NCI-H69 (cell line): ENCODE measurements at places on chromosomes 6 and 20.
A peak's percentile ranks its signal among the peaks of the same experiment; 100 is the strongest.

GRCh38 chr6:133893946-133894345 lies 5.0 kb downstream of the TCF21 start:
- DNase-seq: no peak

GRCh38 chr6:111469543-111469942 lies 13.5 kb downstream of the REV3L start:
- DNase-seq: peak; percentile 92

DNA sequence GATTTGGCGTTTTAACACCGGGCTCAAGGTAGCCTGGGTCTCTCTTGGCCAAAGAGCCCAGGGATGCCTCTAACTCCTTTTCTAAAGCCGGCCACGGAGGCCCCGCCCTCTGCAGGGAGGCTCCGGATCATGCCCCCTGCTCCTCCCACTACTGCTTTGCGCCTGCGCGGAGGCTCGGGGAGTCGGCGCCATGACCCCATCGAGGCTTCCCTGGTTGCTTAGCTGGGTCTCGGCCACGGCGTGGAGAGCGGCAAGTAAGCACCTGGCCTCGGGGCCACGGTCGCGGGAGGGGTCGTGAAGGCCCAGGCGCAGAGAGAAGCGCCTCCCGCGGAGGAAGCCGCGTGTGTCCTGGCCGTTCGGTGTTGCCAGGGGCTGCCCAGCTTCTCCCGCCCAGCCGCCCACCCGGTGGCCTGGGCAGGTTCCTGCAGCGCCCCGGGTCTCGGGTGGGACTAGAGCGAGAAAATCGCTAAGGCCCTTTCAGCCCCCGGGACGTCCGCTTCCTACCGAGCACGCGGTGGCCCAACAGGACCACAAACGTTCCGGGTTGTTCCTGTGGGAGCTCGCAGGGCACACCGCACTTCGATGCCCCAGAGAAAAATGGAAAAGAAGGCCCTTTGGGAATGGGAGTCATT lies at the start of gene SDHAF4:
Gene SDHAF4 (plus strand): TSS at position 180 of the 632 bp plus-strand sequence. CDS start 11 bp downstream, at position 191.
- DNase-seq: peak; percentile 95

GRCh38 chr20:48784273-48784641 lies 43.5 kb downstream of the PREX1 start:
- DNase-seq: no peak

DNA sequence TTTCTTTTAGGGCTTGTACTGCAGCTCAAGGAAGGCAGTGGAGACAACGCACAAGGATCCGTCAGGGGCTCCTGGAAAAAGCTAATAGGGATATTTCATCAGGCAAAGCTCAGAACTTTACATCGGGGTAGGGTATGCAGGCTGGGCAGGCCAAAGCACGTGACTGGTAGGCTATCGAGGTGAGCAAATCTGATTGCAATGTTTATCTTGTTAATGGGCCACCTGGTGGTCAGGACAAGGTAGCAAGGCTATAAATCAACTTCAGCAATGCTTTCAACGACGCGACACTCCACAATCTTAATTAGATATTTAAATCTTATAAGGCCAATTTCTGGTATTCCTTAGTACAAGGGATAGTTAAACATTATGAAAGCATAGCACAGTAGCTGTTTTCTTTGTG lies 1302.8 kb upstream of the EYS start:
- peak; percentile 69 for DNase-seq

DNA sequence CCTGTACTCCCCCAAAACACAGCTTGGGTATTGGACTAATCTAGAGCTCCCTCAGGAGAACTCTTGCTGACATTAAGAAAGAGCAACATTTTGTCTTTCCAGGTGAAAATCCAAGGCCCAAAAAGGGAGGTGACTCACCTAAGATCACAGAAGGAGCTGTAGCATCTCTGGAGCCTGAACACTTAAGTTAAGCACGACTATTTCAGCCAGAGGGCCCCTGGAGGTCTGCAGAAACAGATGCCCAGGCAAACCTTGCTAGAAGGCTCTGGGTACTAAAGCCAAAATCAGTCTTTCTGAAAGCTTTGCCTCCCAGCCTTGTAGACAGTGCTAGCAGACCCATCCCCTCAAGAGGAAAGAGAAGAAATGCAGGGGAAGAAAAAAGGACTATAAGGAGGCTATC lies 8.8 kb downstream of the EDN1 start:
- DNase-seq: no peak

DNA sequence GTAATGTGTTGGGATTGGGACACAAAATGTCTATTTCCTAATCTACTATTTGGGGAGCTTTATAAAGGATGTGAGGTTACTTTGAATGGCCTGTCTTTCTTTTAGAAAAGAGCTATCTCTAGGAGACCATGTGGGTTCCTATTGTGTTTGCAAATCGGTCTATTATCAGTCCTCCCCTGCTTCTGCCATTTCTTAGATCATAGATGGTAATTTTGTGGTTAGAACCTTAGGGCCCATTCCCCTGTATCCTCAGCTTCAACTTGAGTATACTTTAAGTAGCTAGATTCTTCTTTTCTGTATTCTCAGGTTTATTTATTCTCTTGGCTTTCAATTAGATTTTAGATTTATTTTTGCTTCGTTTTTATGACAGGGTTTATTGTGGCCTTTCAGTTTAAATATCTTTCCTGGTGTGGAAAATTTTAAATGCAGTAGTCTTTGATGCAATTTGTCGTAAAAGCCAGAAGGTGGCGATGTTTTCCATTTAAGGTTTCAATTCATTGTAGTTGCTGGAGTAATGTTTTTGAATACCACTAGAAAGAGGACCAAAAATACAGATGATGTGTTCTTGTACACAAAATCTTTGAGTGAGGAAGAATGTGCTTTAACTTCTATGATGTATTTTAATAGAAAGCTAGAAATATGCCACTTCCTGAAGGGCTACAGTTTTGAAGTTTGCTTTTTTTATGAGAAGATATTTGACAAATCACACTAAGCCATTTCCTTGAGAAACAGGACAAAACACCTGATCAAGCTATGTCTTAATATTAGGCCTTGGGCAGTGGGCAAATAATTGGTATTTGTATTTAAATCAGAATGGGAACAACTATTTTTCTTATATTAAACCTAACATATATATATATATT lies 20.3 kb downstream of the TBPL1 start:
- DNase-seq: peak; percentile 81

GRCh38 chr20:62232770-62233645 lies 5.3 kb upstream of the OSBPL2 start:
- no peak for DNase-seq

GRCh38 chr6:162273986-162274385 lies 453.6 kb downstream of the PRKN start:
- DNase-seq: no peak

DNA sequence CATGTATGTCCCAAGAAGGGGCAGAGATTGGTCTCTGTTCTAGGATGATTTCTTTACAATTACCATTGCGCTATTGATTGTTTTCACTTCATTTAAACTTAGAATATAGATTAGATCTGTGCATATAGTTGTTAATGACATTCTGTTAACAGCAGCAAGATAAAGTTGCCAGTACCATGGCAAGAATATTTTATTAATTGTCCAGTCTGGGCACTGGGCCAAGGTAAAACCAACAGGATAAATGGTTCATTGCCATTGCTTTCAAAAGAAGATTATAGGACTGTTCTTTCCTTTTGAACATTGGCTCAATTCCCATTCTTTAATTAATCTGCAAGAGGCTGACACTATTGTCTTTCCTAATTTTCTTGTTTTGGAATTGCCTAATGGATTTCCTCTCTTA lies 592.4 kb downstream of the RFPL4B start:
- DNase-seq: peak; percentile 86

GRCh38 chr20:13552061-13552460 lies 86.7 kb downstream of the TASP1 start:
- no peak for DNase-seq

DNA sequence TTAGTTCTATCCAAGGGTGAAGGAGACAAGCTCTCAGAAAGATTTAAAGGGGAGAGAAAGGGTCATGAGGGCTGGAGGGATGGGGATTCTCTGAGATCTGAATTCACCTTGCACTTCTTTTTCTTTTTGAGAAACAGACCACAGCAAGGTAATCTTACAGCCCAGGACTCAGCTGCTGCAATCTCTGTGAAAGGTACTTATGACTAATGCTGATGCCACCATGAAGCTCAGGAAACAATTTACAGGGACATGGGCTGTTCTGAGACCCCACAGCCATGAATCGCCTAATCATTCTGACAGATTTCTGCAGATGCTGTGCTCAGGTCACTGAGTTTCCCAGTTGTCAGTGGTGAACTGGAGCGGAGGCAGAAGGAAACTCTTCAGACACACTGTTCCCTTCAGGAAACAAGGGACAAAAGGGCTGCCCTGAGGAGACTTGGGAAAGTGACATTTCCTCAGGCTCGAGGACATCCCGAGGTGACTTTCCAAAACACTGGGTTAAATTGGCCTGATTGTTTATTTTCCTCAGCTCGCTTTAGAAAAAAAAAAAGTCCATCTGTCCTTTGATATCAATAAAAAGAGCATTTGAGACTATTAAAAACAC lies 103.8 kb upstream of the PLCB4 start:
- peak; percentile 25 for DNase-seq

DNA sequence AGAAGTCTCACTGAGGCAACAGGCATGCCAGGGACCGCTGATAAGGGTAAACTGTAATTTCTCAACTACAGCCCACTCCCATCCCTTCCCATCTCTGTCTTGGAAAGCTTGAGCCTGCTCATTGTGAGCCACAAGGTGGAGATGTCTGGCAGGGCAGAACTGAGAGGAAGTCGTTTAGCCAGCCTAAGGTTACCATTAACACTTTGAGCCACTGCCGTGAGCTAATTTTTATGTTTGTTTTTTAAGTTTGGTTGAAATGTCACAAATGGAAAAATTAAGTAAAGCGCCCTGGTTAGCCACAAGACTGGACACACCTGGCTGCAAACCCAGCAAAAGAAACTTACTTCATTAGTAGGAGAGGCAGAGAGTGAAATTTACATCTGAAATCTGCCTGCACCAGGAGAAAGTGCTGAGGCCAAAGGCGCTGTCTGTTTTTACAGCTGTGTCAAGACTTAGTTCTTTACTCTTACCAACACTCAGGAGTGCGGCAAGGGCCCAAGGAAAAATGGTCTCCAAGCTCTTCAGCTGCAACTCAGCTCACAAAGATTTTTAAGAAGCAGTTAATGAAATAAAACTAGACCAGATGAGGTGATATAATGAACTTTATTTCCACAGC lies 50.0 kb upstream of the FAM83C start:
- DNase-seq: peak; percentile 40

GRCh38 chr6:74969591-74970267 lies 236.1 kb downstream of the COL12A1 start:
- no peak for DNase-seq

GRCh38 chr6:167150941-167151549 lies 6.7 kb downstream of the GPR31 start:
- no peak for DNase-seq

- DNase-seq: peak; percentile 18
These were observed 1.7 kb upstream of the TCP11 start for GRCh38 chr6:35142588-35143569.

GRCh38 chr6:122092366-122092765 lies 307.1 kb upstream of the HSF2 start:
- DNase-seq: no peak

GRCh38 chr6:116062496-116062895 lies 1.8 kb upstream of the FRK start:
- DNase-seq: no peak

DNA sequence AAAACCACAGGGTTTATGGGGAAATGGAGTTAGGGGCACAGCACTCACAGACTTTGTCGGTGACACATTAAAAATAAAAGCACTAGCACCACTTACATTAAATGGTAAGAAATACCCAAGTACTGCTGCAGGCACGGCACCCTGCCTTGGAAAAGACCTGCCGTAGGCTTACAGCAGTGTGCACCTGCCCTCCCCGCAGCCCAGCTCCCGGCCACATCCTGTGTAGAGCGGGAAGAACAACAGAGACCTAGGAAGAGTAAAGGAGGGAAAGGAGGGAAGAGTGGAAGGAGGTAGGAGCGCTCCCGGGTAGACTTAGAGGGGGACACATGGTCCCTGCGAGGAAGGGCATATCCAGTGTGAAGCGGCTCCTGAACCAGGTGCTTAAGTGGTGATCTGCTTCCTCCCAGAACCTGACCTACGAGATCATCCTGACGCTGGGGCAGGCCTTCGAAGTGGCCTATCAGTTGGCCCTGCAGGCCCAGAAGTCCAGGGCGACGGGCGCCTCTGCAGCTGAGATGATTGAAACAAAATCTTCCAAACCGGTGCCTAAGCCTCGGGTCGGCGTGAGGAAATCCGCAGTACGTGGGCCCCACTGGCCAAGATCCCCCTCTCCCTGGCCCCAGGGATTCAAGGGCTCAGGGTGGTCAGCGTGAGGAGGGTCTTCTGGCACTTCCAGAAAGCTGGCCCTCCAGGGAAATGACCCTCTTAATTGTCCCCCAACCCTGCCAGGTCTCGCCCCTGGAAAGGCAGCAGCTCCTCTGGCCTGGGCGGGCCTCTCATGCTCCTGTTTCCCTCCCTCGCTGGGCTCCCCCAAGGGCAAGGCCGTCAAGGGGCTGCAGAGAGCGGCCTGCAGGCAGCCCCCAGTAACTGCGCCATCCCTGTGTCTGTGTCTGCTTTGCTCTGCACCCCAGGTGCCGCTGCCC lies 55.5 kb downstream of the TCP11 start:
- no peak for DNase-seq

DNA sequence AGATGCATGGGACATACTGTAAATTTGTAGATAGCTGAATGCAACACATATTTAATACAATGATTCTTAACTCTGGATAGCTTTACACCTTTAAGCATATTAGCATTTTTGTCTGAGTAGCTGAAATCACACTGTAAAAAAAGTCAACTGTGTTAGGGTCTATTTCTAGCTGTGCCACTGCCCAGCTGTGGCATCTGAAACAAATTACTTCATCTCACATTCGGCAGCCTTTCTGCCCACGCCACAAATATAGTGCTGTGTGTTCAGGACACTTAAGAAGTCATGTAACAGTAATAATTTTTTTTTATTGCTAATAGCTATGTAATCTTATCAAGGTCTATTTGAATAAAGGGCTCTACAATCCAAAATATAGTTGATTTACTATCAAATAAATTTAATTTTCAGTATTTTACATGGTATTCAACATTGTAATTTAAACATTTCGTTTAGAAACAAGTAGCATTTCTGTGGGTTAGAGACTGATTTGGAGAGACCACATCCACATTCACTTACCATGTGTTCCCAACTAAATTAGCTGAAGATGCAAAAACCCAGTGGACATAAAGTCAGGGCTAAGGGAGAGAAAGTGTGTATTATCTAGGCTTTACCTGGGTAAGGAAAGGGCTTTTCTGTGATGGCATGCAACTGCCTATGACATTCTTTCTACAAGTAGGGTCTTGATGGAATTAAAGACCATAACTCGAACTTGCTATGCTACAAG lies 276.7 kb downstream of the PLCB1 start:
- DNase-seq: no peak

- DNase-seq: peak; percentile 75
These were observed 683.0 kb downstream of the DHX35 start for GRCh38 chr20:39645131-39645530.
